ENCODE measurements at places on chromosomes 11 and 22.

GRCh38 chr11:76856106-76856505, 4.6 kb upstream of the ACER3 start:
- DNase-seq = no peak

DNA sequence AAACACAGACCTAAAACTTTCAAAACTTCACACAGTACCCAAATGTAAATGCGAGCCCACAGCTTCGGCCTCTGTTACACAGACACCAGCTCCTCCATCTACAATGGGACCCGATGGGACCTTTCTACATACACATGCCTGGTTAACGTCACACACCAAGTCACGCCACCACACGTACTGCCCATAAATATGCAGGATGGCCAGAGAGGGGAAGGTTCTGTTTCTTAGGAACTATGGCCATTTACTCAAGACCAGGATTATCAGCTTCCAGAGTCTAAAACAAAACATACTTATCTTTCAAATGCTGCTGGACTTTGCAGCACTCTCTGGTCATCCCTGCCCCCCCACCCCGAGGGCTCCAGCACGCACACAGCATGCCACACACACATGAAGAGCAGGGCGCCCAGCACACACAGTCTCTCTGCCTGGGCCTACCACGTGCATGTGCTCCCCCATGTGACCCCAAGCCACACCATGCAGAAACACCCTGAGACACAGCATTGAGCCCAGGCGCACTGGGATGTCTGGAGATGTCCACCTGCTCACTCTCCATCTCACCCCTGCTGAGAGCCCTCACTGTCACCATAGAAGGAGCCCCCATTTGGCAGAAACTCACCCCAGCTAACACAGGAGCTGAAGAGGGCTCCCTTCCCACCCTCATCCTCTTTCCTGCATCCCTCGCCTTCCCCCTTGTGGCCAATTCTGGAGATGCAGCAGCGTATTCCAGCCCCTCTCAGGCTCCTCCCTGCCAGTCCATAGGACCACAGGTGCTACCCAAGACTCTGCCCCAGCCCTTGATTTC, 61.8 kb downstream of the SLC22A12 start:
- DNase-seq = peak; percentile 44

DNA sequence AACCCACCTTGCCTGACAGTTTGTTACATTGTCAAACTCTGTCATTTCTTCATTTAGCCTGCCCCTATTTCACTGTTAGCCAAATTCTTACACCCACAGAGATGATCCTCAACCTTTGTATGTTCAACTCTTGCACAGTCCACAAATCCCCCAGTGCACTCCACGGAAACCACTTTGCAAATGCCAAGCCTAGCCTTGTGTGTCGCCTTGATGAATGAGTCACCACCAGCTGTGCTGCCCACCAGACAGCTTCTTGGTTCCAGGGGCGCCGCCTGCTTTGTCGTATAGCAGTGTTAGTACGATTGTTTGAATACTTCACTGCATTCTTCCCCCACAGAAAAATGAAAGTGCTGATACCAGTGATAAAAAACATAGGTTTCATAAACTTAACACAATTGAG, 686.3 kb downstream of the NTM start:
- no peak for DNase-seq

DNA sequence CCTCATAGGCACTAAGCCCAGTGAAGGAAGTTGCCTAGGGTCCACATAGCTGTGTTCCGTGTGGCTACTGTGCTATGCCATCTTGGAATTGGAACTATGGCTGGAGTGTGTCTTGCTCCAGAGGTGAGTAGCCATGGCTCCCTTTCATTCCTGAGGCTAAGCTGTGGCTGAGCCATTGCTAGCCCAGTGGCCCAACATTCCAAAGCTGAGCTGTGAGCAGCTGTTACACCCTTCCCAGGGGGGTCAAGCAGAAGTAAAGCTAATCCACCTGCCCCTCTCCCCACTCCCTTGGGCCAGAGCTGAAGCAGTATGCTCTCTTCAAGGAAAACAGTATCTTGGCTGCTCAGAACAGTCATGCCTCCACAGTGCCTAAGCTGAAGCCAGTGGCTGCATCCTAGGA, 51.1 kb downstream of the USP35 start:
- no peak for DNase-seq

DNA sequence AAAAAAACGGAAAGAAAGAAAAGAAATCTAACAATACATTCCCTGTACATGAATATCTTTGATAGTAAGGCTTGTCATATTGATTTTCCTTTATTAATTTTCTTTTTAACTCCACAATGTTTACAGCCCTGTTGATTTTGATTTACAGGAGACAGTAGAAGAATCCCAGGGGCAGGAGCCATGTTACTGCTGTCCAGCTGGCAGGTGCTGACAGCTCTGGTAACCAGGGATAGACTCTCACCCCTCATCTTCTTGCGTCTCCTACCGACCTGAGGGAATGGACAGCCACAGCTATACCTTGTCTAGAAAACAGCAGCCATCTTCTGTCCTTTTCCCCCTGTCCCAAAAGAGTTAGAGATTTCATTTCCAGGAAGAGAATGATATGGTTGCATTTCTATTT, 37.4 kb downstream of the PRDM10 start:
- DNase-seq = no peak

DNA sequence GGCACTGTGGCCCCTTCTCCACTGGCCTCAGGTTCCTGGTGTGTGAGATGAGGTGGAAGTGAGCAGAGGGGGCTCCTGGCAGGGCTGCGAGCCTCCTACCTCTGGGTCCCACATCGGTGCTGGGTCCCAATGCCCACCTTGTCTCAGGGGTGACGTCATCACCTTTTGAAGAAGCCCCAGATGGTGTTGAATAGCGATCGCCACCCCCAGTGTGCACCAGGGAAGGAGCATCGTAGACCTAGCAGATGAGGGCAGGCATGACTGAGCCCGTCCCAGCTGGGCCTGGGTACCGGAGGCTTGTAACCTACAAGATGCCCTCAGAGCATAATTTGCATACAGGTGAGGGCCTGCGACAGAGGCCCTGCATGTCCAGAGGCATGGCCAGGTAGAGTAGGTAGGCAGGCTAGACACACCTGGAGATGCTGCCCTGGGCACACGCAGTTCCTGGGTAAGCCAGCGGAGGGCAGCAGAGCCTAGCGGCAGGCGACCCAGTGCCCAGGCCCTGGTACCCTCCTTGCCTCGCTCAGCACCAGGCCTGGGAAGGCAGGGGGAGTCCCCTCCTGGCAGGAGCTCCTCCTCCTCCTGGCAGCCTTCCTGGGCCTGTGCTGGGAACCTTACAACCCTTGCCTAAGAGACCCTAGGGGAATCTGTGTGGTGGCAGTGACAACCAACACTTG, 52.5 kb downstream of the TPCN2 start:
- peak; percentile 59 for DNase-seq

GRCh38 chr22:32707971-32708370, 93.5 kb upstream of the TIMP3 start:
- DNase-seq = no peak

DNA sequence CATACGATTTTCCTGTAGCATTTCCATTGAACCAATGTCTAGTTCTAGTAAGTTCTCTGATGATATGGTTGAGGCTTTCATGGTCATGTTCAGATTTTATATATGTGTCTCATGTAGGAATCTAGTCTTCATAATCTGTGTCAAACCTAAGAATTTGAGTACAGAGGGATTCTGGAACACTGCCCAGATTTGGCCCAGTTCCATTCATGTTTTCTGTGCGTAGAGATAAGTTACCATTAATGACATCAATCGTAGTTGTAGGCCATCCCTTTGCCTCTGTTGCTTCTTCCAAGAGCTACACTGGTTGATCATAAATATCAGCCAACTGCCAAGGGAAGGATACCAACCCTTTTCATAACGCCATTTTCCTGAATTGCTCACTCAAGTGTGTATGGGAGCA, 23.3 kb downstream of the ST3GAL4 start:
- DNase-seq = no peak

DNA sequence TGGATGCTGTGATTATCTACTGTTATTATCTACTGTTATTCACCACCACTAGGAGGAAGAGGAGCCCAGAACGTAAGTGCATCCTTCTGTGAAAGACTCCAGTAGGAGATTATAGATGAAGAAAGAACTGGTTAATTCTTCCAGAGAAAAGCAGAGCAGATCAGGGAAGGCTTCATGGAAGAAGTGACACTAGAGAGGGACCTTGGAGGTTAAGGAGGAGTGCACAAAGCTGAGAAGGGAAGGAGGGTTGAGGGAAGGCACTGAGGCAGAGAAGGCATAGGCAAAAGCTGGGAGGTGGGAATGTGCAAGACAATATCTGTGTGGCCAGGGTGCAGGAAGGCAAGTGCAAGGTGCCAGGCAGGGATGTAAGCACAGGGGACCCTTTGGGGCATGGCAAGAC, 13.5 kb downstream of the CRYBB1 start:
- no peak for DNase-seq

DNA sequence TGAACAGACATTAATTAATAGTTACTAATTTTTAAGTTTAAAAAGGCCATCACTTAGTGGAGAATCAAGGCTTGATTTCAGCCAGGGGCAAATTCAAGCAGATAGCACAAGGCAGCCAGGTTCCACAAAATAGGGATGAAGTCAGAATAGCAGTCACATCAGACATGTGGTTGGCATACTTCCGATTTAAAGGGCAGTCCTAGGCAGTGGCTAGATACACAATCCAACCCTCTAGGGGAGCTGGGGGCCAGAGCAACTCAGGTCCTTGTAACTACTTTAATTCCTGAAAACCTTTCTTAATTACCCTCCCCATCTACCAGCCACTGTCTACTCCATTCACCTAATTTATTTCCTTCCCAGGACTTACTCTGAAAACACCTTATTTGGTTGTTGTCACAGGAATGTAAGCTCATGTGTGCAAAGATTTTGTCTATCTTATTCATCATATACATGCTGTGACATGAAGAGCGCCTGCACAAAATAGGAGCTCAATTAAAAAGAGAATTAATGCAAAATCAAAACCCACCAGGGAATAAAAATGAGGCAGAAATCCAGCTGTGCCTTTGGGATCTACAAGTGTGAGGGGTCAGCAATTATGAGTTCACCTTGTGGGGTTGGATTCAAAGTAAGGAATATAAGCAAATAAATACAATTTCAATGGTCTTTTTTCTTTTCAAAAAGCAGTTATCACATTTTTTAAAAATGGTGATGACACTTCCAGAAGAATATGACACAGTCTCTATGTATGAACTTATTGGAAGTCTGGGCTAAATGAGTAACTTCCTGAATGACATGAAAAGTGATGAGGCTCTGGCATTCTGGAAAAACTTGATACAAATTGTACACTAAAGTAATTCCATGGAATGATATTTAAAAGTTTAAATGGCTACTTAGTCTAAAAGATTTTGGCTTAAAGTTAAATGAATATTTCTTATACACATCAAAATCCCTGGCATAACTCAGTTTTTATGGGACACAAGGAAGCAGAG, 53.8 kb downstream of the COPB1 start:
- DNase-seq = no peak

DNA sequence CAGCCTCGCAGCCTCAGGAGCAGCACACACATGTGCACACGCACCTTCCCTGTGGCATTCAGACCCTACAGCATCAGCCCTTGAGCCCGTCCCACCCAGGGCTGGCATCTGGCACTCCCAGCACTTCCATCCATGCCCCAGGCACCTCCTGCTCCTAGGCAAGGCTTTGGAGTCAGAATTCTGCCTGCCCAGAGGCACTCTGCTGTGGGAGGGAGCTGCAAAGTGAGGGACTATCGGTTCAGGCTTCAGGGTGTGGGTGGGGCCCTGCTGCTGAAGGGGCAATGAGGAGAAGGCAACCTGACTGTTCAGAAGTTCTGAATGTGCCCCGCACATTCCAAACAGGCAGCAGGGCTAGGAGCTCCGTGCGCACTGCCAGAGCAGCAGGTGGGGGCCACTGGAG, 39.7 kb downstream of the NECTIN1 start:
- no peak for DNase-seq

GRCh38 chr22:48795664-48796063, 1032.0 kb downstream of the BRD1 start:
- DNase-seq = no peak

- DNase-seq = no peak
These were observed 12.4 kb downstream of the AAMDC start for GRCh38 chr11:77833302-77833701.

- DNase-seq = no peak
These were observed 263.5 kb upstream of the CCDC179 start for GRCh38 chr11:23123753-23124152.

DNA sequence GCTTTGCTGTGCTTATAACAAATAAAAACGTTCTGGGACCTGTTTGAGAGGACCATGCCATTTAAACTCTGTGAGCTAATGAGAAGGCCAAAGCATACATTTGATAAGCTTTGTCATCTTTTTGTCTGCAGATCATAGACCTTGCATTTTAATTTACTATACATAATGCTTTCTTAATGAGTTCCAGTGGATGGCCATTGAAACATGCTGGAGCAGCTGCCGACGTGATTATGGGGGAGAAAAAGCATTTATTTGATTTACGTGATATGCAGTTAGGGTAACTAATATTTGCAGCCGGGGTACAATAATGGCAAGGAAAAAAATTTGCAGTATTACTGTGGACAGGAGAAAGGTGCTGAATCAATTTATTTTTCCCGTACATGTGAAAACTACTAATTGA, 240.2 kb downstream of the FAT3 start:
- no peak for DNase-seq

DNA sequence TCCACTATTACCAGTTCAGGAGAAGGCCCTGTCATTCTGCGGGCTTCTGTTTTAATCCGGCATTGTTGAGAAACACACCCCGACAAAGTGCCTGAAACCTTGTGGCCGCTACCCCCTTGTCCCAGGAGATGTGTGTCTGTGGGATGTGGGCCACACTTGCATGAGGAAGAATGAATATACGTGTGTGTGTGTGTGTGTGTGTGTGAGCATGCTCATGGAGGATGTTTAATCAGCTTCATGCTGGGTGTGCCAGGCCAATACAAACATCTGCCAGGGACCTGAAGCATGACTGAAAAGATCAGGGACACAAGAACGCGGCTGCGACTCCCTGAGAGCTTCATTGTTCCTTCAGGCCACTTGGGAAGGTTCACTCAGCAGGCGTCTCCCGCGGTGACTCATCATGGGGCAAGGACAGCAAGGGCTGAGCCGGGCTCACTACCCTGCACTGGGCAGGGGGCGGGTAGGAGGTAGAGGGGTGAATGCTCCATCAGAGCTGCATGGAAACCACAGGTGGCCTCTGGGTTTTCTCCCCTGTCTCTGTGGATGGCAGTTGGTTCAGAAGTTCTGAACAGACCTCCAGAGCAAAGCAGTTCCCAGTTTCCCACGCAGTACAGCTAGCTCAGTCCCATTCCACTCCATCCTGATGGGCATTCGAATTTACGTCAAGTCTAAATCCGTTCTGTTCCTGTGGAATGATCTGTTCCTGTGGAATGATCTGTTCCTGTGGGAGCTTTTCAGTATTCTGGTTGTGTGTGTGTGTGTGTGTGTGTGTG, 7.0 kb upstream of the MALAT1 start:
- no peak for DNase-seq

GRCh38 chr11:76750746-76751145, 32.4 kb upstream of the TSKU start:
- DNase-seq = no peak

GRCh38 chr11:100739666-100740065, 52.6 kb downstream of the ARHGAP42 start:
- DNase-seq = no peak

GRCh38 chr22:29217827-29218757, 12.4 kb downstream of the EMID1 start:
- DNase-seq = no peak
